IPS DF 6.9 (cell line): ENCODE measurements at places on chromosomes 11 and 22.
A peak's percentile ranks its signal among the peaks of the same experiment; 100 is the strongest.

GRCh38 chr22:41562461-41562860 is 1.7 kb downstream of the CSDC2 start:
- DNase-seq, result no peak

DNA sequence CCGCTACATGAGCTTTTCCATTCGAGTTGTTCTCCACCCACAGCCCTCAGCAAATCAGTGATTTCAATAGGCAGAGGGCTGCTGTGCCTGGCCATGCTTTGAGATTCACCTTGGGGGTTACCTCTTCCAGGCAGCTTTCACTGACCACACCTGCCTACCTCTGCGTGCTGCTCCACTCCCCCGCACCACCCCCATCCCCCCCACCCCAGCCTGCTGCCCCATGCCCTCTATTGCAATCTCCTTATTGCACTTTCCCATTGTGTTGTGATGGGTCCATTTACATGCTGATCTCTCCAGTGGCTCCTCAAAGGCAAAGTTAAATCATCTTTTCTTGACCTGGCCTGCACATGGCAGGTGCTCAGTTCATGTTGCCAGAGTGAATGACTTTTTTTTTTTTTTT is 18.0 kb upstream of the POLA2 start:
- no peak for DNase-seq

GRCh38 chr11:69699213-69699612 is 4.6 kb downstream of the FGF19 start:
- no peak for DNase-seq

GRCh38 chr11:60921259-60921658 is 3.0 kb upstream of the TMEM132A start:
- no peak for DNase-seq

DNA sequence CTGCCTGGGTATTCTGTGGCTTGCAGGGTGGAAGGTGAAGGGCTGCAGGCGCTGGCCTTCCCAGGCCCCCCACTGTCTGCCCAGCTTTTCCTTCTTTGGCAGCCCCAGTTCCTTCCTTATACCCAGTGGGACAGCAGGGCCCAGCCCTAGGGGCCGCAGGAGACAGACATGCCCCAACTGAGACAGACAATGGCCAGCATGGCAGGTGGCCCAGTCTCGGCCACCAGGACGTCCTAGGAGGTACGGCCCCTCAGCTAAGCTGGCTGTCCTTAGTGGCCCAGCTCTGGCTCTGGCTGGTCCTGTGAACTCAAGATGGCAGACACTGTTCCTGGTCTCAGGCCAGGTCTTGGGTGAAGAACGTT is 35.9 kb downstream of the RTN4R start:
- DNase-seq, result no peak

DNA sequence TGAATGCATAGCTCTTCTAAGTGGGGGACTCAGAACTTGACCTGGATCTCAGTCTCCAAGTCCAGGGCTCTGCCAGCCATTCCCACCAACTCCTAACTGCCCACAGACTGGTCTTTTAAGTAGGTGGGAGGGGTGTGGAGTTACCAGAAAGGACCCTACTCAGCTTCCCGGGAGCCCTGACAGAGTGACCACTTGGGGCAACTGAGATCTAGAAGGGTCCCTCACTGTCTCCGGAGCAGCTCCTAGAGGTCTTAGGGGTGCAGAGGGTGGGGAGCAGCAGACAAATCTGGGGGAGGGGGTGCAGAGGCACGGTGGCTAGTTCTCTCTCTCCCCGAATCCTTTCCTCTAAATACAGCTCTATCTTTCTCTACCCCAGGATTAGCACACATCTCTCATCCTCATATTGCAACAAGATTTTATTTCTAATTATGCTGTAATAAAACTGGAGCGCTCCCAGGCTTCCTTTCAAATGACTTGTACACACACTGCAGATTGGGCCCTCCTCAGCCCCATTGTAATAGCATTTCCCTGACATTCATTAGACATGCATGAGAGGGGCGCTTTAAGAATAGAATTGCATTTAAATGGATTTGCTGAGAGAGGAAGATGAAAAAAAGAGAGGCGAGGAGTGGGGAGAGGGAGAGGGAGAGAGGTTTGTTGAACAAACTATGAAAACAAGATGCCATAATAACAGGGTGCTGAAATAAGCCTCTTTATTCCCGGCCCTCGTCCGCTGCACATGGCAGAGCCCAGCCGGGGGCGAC is 219.0 kb downstream of the CEP164 start:
- no peak for DNase-seq

GRCh38 chr11:111081021-111081511 is 164.5 kb upstream of the POU2AF2 start:
- DNase-seq, result no peak

GRCh38 chr11:19398772-19399527 is 158.2 kb upstream of the E2F8 start:
- no peak for DNase-seq

DNA sequence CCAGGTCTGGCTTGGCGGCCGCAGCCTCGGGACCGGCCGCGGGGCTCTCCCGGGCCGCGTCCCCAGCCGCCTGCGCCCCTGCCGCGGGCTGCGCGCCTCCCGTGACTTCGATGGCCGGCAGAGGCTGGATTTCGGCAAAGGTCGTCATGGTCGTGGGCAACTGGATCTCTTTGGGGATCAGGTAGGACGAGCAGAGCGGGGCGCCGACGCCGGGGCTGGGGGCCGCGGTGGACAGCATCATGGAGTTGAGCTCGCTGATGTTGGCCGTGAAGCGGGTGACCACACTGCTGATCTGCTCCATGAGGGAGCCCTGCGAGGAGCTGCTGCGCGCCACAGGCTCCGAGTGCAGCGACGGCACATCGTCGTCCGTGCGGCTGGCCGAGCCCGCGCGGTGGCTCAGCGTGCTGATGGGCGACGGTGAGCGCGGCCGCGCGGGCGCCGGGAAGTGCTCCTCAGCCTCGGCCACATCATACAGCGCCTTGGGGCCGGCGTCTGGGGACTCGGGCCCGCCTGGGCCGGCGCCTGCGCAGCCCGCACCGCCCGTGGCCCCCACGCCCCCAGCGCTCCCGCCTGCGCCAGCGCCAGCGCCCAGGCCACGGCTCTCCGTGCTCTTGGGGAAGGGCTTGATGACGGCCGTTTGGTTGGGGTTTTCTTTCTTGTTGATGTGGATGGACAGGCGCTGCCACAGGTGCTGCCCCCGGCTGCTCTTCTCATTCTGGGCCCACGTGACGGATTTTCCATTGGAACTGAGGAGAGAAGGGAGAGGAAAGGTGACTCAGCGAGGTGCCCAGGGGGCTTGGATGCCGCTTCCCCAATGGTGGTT is 171.4 kb upstream of the CTSC start:
- no peak for DNase-seq

DNA sequence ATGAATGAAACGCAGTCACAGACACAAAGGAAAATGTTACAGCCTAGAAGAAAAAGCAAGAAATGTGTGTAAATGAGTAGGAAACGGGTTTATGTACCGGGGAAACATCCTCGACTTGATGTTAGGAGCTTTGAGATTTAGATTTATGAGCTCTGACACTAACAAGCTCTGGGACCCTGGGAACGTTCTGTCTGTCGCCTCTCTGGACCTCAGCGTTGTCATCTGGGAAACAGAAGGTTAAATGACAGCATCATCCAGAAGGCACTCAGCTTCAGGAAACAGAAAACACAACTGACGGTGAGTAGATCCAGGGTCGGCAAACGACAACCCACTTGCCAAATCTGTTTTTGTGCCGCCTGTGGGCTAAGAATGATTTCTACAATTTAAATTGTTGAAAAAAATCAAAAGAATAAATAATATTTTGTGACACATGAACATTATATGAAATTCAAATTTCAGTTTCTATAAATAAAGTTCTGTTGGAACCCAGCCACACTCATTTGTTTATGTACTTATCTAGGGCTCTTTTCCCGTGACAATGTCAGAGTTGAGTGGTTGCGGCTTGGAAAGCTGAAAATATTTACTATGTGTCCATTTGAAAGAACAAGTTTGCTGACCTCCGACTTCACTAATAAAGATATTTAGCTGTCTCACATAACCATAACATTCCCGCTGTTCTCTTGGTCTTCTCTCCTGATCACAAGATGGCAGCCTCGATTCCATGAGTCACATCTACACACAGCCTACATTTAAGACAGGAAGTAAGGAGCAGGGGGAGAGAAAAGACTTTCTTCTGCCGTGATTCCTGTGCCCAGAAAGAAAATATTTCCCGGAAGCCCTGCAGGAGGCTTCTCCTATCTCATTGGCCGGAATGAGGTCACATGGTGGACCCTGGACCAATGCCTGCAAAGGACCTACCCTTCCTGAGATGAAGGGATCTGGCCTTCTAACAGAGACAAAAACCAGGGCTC is 47.1 kb upstream of the SYT13 start:
- no peak for DNase-seq

DNA sequence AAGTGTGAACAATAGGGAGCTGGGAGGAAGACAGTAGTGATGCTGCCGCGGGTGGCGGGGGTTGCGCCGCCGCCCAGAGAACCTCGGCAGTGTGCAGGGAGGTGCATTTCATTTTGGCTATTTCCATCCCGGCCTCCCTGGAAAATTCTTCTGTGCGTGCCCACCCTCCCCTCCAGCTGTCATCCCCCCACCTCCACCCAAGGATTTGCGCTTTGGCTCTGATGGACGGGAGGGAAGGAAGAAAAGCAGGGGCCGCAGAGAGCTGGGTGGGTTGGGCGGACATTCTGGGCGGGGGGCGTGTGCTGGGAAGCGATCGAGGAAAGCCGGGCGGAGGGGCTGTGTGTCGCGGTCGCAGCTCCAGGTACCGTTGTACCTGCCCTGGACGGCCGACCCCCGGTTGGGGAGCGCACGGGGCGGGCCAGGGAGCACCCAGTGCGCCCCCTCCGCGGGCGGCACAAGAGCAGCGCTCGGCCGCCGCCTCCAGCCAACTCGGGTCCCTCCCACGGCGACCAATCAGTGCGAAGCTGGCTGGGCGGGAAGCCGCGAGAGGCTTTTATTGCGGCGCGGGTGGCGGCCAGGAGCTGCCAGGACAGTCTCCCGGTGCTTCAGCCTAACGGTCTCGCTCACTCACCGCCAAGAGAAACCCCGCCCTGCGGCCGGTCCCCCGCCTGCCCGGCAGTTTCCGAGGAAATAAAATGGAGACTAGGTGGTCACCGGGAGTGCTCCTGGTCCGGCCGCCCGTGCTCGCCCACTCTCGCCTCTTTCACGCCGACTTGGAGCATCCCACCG is 1.6 kb downstream of the NCAM1 start:
- DNase-seq, result no peak

- no peak for DNase-seq
Observed at GRCh38 chr11:117440258-117440657, 112.6 kb downstream of the CEP164 start.

GRCh38 chr11:79536155-79536917 is 95.5 kb upstream of the TENM4 start:
- DNase-seq, result no peak

DNA sequence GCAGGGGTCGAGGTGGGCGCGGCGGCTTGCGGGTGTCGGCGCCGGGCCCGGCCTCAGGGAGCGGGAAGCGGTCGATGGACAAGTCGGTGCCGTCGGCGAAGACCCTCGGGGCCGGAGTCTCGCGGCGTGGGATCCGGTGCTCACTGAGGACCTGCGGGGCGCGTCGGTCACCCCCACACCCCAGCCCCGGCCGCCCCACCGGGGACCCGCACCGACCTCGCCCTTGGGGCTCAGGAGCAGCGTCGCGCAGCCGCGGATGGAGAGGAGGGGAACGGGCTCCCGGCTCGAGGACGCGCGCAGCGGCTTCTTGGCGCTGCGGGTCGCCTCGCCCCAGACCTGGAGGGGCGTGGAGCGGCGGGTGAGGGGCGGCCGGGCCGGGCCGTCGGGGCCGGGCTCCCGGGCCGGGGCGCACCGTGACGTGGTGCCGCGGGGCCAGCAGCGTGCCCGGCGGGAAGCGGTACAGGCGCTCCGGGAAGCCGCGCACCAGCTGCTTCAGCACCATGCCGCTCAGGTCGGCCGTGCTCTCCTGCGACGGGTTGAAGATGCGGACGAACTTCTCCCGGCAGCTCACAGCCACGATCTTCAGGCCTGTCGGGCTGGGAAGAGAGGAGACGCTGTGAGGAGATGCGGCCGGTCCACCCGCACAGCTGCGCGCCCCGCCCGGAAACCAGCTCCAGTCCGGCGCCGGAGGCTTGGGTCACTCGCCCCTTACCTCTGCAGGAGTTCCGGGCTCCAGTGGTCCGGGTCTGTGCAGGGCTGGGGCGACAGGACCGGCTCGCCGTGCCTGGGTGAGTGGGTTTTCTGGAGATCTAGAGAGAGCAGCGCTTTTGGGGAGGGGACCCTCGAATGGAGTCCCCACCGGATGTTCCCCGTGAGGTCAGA is 4.5 kb downstream of the LMNTD2 start:
- DNase-seq, result no peak

GRCh38 chr11:13287036-13287435 is 9.4 kb downstream of the BMAL1 start:
- no peak for DNase-seq

- no peak for DNase-seq
Observed at GRCh38 chr11:69510471-69511357, 29.3 kb downstream of the LINC01488 start.

DNA sequence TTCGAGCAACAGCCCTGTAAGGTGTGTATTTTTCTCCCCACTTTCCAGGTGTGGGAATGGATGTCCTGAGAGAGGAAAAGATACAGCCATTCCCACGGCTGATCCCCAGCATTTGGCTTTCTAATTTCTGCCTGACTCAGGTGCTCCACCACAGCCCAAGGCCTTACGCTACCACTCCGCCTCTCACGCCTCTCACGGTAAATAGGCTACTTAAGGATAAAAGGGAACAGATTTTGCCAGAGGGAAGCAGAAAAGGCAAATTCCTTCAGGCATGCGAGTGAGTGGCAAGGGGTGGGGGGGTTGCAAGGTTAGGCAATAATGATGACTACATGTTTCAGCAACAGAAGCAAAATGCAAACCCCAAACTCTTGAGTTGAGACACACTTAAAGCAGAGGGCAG is 9.2 kb downstream of the PVALB start:
- DNase-seq, result no peak

DNA sequence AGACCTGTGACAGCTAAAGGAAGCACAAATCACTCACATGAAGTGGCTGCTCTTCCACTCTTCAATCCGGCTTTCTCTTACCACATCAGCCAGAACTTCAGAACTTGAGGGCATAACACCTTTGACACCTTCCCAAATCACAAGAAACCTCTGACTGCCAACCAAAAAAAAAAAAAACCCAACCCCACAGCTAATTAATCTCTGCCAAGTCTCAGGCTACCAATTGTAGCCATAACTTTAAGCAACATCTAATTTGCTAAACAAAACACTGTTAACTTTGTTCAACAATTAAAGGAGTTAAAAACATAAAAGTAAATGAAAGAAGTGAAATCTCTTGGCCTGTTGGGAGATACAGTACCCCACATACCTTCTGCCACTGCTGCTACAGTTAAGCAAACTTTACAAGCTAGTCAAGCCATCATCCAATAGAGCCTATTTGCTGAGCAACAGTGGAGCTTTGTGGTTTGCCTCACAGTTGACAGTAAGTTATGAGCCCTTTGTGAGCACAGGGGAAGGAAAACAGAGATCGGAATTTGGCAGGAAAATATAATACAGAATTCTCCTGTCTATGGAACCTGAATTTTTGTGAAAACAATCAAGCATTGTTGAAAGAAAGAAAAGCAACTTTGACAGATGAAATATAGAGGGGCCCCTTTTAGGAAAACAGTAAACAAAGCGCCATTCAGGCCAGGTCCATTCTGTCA is at the start of gene SOX6:
Gene SOX6 (minus strand): TSS at position 490 of the 704 bp plus-strand sequence. CDS start 15,298 bp downstream, outside the sequence.
- DNase-seq, result no peak

GRCh38 chr11:125270711-125271110 is 106.2 kb downstream of the PKNOX2 start:
- DNase-seq, result no peak

- no peak for DNase-seq
Observed at GRCh38 chr11:124865902-124866851, 945 bp downstream of the ROBO3 start.

GRCh38 chr11:36265793-36266628 is 23.2 kb downstream of the COMMD9 start:
- peak; percentile 74 for DNase-seq
